Activated naive CD8-positive, alpha-beta T cell treated with anti-CD3 and anti-CD28 coated beads for 36 hours (primary cell): ENCODE measurements at places on chromosomes 6 and 20. TPM values are rescaled to one million over a fixed set of nuclear protein-coding genes. Genes with fewer than 3 reads are reported as not detected.

DNA sequence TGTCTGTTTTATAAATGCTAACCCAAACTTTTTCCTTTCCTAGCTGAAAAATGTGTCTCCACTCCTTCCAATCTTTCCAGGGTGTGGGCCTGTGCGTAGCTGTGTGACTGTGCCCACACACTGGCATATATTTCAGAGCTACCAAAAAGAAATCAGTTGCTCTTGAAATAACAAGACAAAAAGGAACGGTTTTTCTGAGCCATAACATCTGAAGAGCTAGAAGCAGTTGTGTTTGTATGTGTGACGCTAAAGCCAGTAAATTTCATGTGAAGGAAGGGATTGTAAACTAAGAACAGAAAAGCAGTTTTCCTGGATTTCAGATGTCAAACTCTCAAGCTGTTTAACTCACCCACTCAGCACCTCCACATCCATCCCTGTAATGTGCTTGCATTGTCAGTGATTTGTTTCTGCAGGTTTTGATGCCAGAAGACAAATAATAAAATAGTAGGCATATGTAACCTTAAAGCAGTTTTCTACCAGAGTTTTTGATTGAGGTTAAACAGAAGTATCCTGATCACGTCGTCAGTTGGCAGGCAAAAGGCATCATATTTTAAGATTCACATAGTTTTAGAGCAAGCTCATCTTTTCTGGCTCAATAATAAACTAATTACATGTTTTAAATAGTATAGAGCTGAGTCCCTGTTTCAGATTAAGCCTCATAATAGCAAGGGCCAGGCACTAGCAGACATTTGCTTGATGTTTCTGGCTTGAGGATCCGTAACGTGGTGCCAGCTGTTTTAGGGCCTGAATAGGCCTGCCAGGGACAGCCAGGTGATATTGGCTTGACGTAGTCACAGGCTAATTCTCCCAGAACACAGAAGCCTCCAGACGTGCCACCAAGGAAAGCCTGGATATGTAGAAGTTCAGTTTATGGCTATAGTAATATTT, 90.9 kb downstream of the FOXO3 start:
- no peak overlapping the region for H3K27ac ChIP-seq
- no peaks in the 10 kb centered on the region for H3K27me3 ChIP-seq
- H3K4me1 ChIP-seq: peaks cover 31% of the 10 kb centered on the region
- no peak overlapping the region for H3K4me3 ChIP-seq
- H3K36me3 ChIP-seq: peaks cover 2% of the 10 kb centered on the region

The RRAGD gene
- 16.0 TPM for total RNA-seq

The GPR6 gene
- total RNA-seq: not detected

The POPDC3 gene
- total RNA-seq: not detected
